Thymus (tissue), 14 donors: ENCODE measurements at places on chromosomes 6 and 20.

DNA sequence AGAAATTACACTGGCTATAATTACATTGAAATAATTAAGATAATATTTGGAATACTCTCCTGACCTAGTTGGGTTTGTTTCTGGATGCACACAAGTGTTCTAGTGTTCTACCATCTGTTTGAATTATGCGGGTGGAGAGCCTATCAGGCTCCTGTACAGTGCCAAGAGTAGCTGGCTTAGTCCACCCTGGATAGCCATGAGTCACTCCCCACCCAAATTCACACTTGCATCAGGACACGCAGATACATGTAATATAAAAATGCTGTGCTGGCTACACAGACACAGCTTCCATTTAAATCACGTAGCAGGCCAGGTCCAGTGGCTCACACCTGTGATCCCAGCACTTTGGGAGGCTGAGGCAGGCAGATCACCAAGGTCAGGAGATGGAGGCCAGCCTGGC lies 686.2 kb upstream of the SLC35B3 start:
- no peak for DNase-seq

DNA sequence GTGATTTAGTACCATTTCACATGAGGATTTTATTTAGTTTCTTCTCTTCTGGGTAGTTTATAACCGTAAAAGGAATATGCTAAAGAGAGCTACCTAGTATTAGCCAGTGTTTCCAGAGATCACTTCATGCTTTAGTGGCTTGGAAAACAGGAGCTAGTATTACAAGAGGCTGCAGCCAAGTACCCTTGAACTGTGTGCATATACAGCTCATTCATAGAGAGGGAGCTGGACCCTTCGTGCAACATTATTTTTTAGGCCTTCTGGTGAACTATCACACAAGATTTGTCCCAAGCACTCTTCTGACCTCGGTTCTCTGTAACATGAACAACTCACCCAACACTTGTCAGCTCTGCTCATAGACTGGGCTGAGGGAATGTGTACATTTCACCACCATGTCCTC lies 74.9 kb upstream of the RIN2 start:
- DNase-seq: no peak

DNA sequence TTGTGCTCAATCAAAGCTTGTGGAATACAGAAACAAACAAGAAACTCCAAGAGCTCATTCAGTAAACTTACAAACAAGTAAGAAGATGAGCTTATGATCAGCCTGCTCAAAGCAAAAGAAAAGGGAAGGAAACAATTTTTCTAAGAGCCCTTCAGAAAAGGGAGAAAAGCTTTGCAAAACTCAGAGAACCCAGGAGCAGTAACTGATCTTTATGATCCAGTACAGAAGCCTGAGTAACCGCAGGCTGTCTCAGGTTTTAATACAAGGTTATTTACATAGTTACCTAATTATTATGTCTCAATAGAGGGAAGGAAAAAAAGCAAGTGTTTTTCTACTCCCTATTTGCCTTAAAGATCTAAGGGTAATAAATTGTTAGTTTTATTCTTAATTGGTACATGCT lies 226.5 kb downstream of the MAFB start:
- DNase-seq: no peak

DNA sequence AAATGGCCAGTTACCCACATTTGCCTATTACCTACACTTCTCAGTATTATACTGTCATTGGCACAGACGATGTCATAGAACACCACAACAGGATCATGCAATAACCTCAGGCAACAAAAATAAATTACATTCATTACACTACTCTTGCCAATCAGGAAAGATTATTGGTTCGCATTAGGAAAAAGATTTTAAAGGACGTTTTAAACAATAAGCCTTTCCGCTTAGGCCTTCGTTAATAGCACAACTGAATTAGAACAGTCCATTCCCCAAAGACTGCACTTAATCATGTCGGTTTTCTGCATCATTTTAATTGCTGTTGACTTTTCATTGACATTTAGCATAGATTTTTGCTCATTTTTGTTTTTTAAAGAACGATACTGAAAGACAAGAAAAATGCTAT lies 912 bp upstream of the SENP6 start:
- peak; percentile 2 for DNase-seq

GRCh38 chr20:45347936-45348778 lies at the start of gene SDC4:
TSS of gene SDC4 (minus strand) at chr20:45348424. CDS start at chr20:45348384, 40 bp downstream.
- DNase-seq: no peak

- peak; percentile 21 for DNase-seq
Measured at GRCh38 chr6:138787138-138787537, 8.7 kb upstream of the ECT2L start.

- DNase-seq: no peak
Measured at GRCh38 chr6:137625808-137626207, 131.6 kb upstream of the OLIG3 start.

DNA sequence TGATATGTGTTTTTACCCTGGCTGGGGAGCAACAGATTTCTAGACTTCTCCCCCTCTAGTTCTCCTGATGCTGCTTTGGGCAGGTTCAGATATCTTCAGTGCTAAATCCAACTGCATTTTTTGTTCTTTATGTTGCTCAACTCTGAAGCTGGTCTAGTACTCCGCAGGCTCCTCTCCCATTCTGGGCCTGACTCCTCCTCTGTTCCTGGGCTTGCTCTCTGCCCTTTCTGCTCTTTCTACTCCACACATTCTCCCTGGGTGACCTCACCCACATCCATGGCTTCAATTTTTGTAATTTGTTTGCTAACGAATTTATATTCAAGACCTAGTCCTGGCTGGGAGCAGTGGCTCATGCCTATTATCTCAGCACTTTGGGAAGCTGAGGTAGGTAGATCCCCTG lies 6.4 kb downstream of the FYN start:
- DNase-seq: no peak

GRCh38 chr6:73696966-73697655 lies 1.1 kb downstream of the CD109 start:
- DNase-seq: no peak

DNA sequence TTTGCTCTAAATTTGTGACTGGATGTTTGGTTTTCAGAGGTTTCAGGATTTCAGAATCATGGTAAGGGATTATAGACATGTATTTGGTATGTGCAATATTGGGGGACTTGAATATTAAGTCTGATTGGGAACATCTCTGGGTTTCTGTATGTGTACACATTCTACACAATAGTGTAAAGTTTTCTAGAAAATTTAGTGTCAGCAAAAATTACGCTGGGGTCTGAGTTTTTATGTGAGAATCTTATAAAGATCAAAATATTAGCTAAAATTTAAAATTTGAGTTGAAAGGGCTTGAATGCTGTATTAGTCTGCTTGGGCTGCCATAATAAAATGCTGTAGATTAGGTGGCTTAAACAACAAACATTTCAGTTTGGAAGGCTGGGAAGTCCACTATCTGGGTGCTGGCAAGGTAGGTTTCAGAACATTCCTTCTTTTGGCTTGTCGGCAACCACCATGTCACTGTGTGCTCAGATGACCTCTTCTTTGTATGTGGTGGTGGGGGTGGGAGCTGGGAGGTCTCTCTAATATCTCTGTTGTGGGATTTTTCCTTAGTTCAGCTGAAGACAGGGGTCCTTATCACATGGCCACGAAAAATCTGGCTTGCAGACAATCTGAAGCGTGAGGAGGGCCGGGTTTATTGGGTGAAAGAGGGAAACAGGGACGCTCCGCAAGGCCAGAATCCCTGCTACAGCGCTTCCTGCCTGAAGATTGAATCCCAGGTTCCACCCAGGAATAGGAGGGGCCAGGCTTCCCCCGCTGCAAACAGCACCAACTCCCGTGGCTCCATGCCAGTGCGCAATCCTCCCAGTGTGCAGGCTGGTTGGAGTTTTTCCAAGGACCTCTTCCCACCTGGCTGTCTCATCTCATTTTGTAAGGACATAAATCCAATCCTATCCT lies 299.7 kb downstream of the PLCB1 start:
- no peak for DNase-seq

- DNase-seq: no peak
Measured at GRCh38 chr6:118783931-118784550, 109.9 kb upstream of the ASF1A start.

- no peak for DNase-seq
Measured at GRCh38 chr6:43740961-43741764, 28.8 kb upstream of the VEGFA start.

- DNase-seq: no peak
Measured at GRCh38 chr6:111208933-111209332, 121.6 kb downstream of the SLC16A10 start.

- no peak for DNase-seq
Measured at GRCh38 chr6:158367816-158368215, 55.6 kb downstream of the TULP4 start.

DNA sequence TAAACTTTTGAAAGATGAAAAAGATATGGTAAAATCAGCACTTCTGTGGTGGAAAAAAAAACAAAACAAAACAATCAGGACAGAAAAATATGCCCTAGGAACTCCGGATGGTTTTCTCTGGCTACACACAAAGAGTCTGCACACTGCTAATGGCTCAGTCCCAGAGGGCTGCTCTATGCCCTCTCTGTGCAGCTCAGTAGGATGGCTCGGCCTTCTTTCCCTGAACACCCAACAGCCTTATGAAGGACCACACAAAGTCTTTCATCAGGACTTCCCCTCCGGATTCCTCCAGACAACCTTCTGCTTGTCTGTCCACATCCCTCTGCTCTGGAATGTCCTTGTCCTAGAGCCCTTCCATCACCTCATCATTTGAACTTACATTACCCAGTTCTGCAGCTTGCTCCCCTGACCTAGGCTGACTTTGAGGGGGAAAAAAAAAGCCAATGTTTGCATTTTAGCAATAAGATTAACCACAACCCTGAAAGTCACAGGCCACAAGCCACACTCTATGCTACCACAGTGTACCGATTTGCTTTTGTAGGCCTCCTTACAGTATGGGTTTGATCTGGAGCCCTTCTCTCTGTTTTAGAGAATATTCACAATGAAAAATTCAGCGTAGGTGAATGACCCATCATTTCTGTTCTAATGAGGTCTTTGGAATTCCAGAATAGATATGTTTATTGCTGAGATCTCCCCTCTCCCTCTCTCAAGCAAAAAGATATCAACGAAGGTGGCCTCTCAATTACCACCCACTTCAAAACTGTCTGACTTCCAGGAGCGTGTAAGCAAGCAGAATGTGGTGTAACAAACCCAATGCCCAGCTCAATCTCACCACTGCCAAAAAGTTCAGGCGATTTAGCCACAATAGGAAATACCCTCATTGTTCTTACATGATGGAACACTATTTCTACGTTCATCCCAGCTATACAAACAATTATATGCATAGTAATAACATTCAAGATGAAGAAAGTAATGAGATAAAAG lies 164.0 kb downstream of the GMDS start:
- peak; percentile 24 for DNase-seq

DNA sequence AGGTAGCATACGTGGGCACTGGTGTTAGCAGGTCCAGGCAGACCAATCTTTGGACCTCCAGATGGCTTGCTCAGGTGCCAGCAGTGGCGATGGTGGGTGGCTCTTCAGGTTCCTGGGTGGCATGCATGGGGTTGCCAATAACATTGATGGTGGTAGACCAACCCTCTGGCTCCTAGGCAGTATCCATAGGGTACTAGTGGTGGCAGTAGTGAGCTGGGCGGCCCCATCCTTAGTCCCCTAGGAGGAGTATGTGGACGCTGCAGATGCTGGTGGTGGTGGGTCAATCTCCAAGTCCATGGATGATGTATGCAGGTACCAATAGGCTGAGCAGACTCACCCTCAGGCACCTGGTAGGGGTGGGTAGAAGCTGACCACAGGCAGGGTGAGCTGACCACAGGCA lies 70.6 kb downstream of the ZC2HC1B start:
- no peak for DNase-seq

GRCh38 chr20:53161473-53161872 lies 189.3 kb downstream of the TSHZ2 start:
- DNase-seq: no peak

DNA sequence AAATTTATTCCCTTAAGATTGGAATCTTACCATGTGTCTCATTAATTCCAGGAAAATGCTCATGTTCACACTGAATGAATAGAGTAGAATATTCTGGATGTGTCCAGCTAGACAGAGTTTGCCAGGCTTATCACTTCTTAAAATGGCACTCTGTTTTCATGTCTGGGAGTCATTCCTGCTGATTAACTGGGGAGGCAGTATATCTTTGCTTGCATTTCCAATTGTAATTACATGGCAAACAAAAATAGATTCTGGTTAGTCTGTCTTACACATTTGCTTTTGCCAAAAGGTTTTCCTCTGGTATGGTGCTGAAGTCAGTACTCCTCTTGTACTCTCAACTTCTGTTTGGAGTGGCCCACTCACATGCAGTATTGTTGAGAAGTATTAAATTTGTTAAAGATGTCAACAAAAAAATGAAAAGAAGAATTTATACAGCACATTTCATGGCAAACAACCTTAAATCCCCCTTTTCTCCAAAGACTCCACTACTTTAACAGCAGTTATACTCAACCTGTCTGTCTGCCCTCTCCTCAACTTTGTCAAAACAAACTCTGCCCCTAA lies 70.2 kb downstream of the TENT5A start:
- no peak for DNase-seq

- DNase-seq: no peak
Measured at GRCh38 chr6:3226481-3227362, 731 bp downstream of the TUBB2B start.

DNA sequence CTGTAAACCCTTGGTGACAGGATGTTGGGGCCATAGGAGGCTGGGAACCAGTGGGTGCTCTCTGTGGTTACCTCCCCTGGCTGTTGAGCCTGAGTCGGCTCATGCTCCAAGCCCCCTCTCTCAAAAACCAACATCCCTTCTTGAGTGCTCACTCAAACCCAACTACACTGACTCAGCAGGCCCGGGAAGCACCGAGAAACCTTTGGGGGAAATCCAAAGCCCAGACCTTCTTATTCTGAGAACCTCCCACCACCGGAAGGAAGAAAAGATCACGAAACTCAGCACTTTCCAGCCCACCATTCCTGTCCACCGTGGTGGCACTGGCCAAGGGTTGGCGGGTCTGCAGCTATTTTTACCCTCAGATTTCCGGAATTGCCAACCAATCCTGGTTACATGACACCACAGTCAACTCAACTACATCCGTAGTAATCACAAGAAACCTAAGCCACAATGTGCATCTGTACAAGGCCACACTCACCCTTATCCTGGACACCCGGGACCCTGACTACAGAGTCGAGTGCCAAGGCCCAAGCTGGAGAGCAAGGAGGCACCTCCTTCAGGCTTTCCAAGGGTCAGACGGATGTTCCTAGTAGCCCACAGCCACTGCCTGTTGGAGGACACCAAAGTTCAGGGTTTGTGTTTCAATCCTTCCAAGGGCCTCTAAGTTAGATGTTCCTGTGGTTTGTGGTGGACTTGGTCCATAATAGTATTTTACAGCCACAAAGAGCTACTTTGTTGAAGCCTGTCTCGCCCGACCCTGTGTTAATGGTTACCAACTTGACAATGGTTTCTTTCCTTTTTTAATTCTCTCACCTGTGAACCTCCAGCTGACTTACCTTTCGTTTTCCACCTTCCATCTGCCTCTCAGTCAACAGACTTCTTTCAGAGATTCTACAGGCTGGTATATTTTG lies 317.0 kb downstream of the CDC5L start:
- no peak for DNase-seq

DNA sequence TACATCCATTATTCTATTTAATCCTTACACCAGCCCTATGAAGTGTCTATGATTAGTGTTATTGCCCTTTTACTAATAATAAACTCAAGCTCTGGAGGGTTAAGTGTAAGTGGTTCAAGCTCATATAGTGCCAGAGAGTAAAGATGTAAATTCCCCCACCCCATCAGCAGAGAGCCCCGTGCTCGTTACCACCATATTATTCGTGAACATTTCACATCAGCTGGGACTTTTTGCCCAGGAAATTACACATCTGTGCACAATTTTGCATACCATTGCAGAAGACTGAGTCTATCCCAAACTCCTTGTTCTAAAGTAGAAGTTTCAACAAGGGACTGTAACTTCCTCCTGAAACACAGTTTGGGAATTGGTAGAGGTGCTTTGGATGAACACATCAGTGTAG lies 220.1 kb downstream of the BCAS1 start:
- no peak for DNase-seq
